ENCODE measurements at places on chromosomes 16 and 17.
A peak's percentile ranks its signal among the peaks of the same experiment; 100 is the strongest.

- DNase-seq = no peak
Measured at GRCh38 chr17:38628441-38628840, 22.7 kb upstream of the SRCIN1 start.

- no peak for DNase-seq
Measured at GRCh38 chr17:47305302-47305923, 18.3 kb upstream of the EFCAB13 start.

DNA sequence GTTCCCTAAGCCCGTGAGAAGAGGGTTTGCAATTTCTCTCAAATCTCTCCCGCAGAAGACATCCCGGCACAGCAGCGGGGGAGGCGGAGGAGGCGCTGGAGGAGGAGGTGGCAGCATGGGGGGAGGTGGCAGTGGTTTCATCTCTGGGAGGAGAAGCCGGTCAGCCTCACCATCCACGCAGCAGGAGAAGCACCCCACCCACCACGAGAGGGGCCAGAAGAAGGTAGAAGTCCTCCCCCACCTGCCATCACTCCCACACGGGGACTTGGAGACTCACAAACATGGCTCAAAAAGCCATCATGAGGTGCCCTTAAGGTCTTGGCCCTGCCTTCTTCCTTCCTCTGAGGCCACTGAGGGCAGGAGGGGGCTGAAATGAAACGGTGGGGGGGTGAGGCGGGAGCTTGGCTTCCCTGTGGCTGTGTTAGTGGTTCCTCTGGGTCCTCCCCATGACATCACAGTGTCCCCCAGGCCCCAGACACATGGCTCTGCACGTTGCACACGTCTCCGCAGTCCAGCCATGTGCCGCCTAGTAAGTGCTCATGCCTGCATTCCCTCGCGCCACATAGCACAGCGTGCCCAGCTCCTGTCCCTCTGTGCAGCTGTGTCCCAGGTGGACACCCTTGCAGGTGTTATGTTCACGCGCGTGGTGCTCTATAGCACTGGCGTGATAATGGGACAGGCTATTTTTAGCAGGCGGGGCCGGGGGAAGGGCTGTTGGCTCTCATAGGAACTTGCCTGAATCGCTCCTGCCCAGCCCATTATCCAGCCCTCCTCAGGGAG lies 6.9 kb downstream of the MLLT6 start:
- no peak for DNase-seq

- DNase-seq = no peak
Measured at GRCh38 chr17:30376621-30377452, 1.9 kb upstream of the CPD start.

DNA sequence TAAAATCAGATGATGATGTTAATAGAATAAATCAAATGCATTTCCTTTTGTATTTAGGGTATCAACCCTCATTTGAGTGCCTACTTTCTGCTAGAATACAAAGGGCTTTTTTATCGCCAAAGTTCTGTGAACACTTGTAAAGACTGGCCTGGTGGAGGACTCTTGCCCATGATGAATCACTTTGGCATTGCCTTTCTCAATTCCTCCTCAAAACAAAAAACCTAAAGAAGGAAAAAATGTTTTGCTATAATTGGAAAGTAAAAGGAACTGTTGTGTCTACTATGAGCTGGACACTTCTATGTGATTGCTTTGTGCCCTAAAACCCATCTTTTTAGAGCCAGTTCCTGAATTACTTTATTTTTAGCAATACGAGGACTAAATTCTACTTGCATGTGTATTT lies 13.0 kb upstream of the DHRS11 start:
- no peak for DNase-seq

DNA sequence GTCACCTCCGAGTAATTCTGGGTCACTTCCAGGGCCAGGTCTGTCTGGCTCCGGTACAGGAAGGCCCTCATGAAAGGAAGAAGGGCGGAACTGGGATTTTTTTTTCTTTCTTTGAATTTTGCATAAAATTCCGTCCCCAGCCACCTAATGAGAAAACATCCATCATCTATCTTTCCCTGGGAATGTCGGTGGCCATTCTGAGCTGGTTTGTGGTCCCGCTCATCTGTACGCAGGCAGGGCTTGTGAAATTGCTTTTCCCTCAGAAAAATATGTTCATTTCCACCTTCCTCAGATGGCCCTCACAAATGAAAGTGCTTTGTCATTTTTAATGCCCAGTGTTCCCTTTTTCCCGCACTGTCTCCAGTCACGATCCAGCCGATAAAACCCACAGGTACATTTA lies 353.0 kb upstream of the ZFHX3 start:
- no peak for DNase-seq

DNA sequence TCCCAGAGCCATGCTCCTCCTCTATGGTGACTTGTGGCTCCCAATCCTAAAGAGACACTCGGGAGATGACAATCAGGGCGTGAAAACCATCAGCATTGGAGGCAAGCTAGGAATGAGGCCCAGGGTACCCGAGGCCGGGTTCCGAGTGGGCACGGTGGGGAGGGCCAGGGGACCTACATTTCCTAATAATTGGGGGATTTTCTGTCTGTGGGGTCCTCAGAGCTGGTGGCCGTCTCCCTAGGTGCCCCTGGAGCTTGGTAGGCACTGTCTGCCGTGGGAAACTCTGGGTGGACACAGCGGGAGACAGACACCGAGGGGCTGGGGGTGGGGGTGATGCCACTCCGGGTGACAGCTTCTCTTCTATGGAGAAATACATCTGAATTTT lies 312.5 kb upstream of the TNRC6C start:
- DNase-seq = no peak

- no peak for DNase-seq
Measured at GRCh38 chr17:63494300-63494928, 17.6 kb downstream of the ACE start.

GRCh38 chr16:52366983-52367382 lies 180.0 kb downstream of the TOX3 start:
- DNase-seq = no peak

GRCh38 chr17:72294487-72294893 lies 173.7 kb downstream of the SOX9 start:
- no peak for DNase-seq

DNA sequence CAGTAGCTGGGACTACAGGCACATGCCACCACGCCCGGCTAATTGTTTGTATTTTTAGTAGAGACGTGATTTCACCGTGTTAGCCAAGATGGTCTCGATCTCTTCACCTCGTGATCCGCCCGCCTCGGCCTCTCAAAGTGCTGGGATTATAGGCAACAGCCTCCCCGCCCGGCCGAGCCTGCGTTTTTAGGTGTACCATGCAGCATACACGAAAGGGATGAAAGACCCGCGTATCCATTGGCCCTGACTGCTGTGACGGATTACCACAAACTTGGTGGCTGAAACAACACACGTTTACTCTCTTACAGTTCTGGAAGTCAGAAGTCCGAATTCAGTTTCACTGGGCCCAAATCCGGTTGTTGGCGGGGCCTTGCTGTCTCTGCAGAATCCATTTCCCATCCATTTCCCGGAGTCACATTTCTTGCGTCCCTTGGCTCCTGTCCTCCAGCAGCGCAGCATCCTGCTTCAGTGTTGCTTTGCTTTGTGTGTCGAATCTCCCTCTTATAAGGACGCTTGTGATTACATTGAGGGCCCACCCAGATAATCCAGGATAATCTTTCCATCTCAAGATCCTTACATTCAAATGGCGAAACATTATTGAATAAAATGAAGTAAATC lies 8.3 kb upstream of the GUCY2D start:
- DNase-seq = no peak

DNA sequence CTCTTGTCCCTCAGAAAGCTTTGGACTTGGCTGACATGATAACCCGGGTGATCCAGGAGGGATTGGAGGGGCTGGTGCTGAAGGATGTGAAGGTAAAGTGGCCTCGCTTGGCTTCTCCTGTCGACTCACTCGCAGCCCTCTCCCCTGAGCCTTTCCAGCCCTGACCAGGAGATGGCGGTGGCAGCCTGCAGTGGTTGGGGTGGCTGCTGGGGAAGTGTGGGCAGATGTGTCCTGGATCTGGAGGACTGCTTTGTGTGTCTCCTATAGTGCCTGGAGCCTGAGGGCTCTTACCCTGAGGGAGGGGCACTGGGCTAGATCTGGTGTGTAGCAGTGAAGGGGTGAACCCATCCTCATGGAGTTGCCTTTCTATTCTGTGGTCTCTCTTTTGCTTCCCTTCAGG lies 17.9 kb downstream of the LIG3 start:
- peak; percentile 35 for DNase-seq

GRCh38 chr16:13999071-13999894 lies 71.8 kb upstream of the MRTFB start:
- no peak for DNase-seq

DNA sequence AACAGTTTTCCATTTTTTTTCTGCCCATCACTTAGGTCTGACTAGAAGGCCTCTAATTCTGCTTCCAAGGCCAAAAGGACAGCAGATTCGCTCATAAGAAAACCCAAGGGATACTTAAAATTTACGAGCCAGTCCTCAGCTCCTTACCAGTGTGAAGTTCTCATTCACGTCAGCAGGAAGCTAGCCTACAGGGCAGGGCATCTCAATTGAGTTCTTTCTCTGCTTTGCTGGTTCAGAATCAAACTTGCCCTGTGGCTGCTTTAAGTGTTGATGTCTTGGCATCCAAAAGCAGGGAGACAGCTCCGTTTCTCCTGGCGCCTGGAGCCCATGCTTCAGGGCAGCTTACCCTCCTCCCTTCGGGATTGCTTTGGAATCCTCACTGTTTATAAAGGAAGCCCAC lies 136.0 kb downstream of the ANKFN1 start:
- DNase-seq = no peak

GRCh38 chr17:45393411-45393810 lies 39.3 kb downstream of the ARHGAP27 start:
- no peak for DNase-seq

DNA sequence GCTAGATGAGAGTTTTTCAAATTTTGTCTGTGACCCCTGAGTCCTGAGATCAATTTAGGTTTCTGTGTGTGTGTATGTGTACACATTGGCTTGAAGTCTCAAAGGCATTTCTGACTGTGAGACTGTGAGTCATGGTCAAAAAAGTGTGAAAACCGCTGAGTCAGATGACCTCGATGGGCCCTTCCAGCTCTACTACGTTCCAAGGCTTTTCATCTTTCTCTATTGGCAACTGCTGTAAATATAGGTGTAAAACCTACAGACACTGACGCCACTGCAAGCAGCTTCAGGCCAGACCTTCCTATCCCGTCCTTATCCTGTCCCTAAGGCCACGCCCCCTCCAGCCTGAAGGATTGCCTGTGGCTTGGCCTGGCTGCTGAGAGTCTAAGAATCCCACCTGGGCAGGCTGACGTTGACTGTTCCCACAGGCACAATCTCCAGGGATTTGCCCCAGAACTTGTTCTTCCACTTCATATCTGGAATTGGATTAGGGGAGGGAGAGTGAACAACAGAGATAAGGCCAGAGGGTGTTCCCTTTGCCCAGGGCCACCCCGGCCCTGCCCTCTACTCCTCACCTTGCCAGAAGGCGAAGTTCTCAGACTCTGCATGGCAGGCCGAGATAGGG lies 11.3 kb downstream of the OSBPL7 start:
- DNase-seq = no peak

DNA sequence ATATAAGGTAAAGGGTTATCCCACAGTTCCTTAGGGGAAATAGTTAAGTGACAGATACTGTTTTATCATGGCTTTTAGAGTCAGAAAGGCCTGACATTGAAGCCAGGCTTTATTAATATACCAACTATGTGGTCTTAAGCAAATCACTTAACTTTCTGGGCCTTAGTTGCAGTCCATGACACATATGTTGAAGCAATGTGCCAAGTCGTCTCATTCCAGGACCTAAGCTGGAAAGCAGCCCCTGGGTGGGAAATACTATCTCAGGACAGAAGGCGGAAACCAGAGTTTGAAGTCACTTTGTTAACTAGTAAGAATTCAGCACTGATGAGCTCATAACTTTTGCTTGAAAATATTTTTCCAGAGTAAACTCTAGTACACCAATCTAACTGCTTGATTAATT lies 80.0 kb downstream of the USP32 start:
- DNase-seq = no peak

DNA sequence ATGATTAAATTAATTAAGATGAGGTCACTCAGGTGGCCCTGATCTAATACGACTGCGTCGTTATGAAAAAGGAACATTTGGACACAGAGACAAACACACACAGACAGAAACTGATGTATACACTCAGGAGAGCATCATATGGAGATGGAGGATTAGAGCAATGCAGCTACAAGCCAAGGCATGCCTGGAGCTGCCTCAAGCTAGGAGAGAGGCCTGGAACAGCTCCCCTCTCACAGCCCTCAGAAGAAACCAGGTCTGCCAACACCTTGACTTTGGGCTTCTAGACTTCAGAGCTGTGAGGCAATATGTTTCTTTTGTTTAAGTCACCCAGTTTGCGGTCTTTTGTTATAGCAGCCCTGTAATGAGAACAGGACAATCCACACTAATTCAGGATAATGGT lies 318.9 kb downstream of the HS3ST3B1 start:
- no peak for DNase-seq

- no peak for DNase-seq
Measured at GRCh38 chr17:59899099-59899498, 6.2 kb downstream of the RPS6KB1 start.

GRCh38 chr17:43992641-43993040 lies 11.8 kb upstream of the NAGS start:
- no peak for DNase-seq

DNA sequence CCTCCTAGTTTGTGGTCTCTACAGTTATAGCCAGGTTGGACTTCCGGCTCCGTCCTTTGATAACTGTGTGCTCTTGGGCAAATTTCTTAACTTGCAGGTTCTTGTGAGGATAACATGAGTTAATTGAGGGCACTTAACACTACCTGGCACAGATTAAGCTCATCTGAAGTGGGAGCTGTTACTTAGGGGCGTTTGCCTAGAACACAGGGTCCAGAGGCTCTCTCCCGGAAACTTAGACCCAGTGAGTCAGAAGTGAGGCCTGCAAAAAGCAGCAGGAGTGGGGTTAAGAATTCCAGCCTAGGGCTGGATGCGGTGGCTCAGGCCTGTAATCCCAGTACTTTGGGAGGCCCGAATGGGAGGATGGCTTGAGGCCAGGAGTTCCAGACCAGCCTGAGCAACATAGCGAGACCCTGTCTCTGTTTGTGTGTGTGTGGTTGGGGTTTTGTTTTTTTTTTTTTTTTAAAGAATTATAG lies 1.4 kb downstream of the MVP start:
- no peak for DNase-seq

DNA sequence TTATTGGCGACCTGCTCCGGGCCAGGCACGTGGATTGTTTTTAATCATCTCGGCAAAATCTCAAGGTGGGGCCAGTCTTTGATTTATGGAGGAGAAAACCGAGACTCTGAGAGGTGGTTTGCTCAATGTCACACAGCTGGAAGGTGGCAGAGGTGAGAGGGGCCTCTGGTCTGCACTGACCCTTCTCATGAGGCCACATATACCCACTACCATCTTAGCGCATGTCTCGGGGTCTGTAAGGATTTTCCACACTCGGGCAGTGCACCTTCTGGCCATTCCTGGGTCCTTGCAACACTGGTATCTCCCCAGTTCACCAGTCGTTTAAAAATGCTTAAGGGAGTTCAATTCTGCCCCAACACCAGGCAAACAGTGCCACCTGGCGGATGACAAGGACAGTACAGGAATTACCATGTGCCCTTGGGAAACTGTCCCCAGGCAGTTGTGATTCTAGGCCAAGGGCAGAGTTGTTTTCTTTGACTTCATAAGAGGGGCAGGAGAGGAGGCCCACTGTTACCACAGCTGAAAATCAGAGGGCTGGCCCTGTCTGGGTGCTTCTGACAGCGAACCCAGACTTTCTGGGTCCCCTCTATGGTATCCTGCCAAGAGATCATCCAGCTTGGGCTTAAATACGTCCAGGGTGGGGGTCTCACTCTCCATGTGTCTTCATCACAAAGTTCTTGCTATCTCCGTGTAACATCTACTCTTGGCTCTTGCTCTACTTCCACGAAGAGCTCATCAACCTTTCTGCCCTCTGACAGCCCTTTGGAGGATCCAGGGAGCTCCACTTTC lies 39.4 kb upstream of the RAI1 start:
- peak; percentile 54 for DNase-seq

- no peak for DNase-seq
Measured at GRCh38 chr16:84068783-84069462, 26.3 kb upstream of the SLC38A8 start.

All from stimulated activated CD8-positive, alpha-beta memory T cell treated with anti-CD3 and anti-CD28 coated beads, Interleukin-4, amount 100 ng/mL, for 1 hour (primary cell).